Activated CD4-positive, CD25-positive, alpha-beta regulatory T cell (primary cell): ENCODE measurements at places on chromosomes 16 and 17.
A peak's percentile ranks its signal among the peaks of the same experiment; 100 is the strongest.

DNA sequence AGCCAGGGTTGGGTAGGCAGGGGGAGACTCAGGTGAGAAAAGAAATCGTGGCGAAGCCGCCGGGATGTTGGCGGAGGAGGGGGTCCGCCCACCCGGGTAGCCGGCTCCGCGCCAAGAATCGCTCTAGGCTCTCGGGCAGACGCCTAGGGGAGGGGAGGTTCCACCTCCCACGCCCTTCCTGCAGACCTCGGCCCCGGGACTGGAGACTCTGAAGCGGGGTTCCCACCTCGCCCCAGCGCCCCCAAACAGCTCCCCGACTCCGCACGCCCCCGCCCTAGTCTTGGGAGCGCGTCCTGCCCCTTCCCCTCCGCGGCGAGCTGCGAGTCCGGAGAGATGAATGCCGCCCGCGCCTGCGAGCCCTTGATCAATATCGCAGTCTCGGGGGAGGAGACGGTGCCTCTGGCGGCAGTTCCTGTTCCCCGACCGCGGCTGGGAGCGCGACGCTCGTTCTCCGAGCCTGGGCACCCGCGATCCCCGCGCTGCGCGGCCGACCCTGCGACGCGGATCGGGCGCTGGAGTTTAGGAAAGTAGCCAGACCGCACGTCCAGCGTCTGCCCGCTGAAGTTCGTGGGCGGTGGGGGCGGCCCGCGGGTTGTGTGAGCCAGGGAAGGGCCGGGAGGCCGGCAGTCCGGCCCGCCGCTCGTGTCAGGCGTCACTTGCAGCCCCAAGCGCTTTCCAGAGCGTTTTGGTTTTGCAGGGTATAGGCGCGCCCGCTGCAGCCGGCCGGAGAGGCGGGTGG, 790 bp downstream of the CRHR1 start:
- no peak for DNase-seq

- no peak for DNase-seq
Measured at GRCh38 chr16:27495191-27495590, 54.5 kb downstream of the GTF3C1 start.

DNA sequence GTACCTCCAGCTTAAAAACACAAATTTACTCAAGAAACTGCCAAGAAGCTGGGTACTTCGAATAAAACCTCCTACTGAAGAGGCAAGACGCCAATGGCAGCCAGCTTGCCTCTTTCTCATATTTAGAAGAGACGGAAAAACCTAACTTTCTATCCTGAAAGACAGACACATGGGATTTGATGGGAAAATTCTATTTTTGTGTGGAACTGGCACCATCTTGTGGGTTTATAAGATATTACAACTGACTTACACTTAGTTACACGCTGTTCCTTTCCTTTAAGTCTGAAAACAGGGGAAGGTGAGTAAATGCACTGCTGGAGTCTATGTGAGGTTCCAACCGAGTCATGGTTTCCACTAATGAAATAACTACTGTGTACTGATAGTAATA, 10.3 kb downstream of the ZNF18 start:
- DNase-seq: no peak

DNA sequence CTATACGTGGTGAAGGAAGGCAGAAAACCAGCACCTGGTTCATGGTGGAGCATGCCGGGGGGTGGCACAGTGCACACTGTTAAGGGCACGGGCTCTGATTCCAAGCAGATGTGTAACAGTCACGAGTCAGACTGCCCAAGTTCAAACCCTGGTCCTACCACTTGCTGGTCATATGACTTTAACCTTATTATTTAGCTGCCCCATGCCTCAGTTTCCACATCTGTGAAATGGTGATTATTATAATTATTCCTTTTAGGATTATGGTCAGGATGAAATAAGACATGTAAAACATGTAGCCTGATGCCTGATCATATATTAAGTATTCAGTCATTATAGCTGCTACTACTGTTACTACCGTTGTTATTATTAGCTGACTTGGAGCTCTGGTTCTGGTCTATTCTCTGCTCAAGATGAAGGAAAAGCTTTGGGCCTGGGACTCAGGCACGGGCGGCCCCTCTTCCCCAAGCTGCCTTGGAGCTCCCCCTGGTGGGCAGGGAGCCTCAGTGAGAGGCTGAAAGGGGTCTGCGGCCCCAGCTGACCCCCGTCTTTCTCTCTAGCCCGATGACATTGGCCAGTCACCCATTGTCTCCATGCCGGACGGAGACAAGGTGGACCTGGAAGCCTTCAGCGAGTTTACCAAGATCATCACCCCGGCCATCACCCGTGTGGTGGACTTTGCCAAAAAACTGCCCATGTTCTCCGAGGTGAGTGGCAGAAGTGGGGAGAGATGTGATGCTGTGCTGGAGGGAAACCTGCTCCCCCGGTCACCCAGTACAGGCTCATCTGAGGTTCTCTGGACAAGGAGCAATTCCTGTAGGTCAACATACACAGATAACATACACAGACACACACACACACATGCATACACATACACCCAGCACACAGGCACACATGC, 14.0 kb downstream of the NR1D1 start:
- peak; percentile 43 for DNase-seq

DNA sequence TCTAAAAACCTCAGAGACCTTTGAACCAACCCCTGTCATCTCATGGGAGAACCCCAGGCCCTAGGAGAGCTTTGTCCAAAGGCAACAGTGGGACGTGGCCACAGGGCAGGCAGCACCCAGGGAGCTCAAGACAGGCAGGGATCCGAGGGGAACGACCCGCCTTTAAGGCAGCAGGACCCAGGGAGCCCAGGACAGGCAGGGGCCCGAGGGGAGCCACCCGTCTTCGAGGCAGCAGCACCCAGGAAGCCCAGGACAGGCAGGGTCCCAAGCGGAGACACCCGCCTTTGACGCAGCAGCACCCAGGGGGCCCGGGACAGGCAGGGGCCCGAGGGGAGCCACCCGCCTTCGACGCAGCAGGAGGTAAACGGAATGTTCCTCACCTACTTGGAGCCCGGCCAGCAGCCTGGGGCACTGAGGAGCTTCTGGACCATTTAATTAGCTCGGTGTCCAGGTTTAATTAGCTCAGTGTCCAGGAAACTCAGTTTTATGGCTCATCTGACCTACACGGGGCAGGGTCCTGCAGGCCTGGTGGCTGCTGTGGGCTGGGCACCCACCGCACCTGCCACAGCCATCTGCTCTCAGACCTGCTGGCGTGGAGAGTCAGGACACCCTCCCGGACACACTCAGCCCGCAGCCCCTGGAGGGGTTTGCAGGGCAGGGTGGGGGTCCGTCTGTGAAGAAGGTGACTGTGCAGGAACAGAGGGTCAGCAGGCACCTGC, 24.4 kb downstream of the PIEZO1 start:
- DNase-seq: no peak

DNA sequence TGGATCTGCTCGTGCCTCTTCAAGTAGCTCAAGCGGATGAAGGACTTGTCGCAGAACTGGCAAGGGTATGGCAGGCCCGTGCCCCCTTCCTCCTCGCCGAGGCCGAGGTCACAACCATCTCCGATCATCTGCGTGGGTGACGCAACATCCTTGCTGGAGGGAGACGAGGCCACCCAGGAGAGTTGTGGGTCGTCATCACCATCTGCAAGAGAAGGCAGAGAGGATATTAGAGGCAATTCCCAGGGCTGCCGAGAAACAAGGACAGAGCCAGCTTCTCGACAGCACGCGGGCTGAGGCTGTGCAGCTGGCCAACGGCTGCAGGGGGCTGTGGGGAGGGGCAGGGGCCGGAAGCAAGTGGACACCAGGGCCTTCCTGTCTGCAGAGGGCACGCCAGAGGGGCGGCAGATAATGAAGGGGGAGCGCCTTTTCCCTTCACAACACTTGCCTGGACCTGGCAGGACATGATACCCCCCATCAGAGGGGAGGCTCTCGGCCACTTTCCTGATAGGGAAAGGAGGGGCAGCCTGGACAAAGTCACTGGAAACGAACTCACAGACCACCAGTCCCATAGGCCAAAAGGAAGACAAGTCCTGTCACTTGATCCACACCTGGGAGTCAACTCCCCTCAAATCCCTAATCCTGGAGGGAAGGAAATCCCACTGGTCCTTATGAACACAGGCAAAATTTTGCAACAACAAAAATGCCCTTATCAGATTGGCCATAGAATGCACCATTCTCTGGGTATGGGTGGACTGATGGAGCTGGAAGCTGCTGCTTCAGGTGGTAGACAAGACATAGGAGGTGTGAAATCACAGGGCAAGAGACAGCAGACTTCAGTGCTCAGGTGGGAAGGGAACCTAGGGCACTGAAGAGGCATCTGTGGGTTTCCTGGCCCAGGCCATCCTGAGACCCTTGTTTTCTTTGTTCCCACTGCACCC, 217.0 kb downstream of the ZNF423 start:
- no peak for DNase-seq

GRCh38 chr17:9666461-9667050, 21.2 kb downstream of the USP43 start:
- no peak for DNase-seq

- no peak for DNase-seq
Measured at GRCh38 chr16:86285938-86286921, 224.1 kb upstream of the FOXF1 start.

DNA sequence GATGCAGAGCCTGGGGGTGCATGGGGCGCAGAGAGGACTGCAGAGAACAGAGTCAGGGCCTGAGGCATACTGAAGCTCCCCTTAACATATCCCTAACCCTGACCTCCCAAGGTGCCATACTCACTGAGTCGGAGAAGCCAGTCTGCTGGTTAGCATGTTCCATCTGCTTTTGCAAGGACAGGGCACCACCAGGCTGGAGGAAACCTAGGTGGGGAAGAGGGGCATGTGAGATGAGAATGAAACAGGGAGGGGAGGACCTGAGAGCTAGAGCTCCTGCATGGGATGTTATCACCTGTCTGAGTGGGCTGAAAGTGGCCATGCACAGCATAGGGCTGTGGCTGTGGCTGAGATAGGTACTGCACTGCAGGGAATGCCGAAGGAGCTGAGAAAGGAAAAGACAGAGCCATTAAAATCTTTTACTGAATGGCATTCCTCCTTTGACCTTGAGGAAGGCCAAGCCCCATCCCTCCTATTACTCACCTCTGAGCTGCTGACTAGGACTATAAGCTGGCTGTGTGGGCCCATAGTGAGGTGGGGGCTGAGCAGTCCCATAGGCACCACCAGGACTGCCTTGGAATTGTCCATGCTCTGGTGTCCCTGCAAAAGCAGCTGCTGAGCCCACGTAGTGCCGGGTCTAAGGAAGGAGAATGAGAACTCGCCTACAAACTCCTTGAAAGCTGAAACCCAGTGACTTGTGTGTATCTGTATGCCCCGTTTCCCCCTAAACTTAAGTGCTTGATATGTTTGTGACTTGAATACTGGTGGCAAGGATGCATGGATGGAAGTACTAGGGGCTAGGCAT, 1.9 kb downstream of the GPS2 start:
- DNase-seq: no peak

DNA sequence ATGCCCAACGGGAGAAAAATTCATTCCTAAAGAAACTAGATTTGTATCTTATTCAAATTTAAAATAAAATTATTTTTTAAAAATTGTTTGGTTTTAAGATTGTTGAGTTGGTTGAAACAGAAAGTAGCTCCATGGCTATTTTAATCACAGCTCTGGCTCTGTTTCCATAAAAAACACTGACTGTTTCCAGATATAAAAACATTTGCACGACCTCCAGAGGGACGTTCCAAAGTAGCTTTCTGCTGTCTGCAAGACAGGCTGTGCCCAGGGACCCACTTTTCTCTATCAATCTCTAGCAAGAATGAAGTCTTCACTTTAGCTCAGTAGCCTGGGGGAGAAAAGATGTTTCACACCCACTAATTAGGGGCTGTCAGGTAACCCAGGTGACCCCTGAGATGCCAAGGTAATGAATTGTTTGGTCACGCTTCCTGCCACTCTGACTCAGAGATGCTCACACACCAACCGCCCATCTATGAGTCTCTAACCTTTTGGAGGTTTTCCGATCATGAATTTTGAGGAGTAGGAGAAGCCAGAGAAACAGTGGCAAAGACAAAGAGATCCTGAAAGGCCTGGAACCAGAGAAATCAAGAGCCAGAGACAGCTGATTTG, 220.1 kb upstream of the SOX9 start:
- no peak for DNase-seq

- DNase-seq: no peak
Measured at GRCh38 chr16:11543661-11544393, 42.9 kb downstream of the LITAF start.
